Ureter (tissue), 1 donor: ENCODE measurements at places on chromosomes 7 and 10. TPM values are rescaled to one million over a fixed set of nuclear protein-coding genes. Genes with fewer than 3 reads are reported as not detected.

ADD3 gene
- total RNA-seq: 140 TPM

CARD11 gene
- 52.3 TPM for total RNA-seq

COL17A1 gene
- 18.5 TPM for total RNA-seq

PLPP4 gene
- total RNA-seq: not detected
